ENCODE measurements at places on chromosomes 3 and 15. TPM values are rescaled to one million over a fixed set of nuclear protein-coding genes. Genes with fewer than 3 reads are reported as not detected.

The TBC1D2B gene
- 47.9 TPM for total RNA-seq

The TRIM59 gene
- 30.0 TPM for total RNA-seq

DNA sequence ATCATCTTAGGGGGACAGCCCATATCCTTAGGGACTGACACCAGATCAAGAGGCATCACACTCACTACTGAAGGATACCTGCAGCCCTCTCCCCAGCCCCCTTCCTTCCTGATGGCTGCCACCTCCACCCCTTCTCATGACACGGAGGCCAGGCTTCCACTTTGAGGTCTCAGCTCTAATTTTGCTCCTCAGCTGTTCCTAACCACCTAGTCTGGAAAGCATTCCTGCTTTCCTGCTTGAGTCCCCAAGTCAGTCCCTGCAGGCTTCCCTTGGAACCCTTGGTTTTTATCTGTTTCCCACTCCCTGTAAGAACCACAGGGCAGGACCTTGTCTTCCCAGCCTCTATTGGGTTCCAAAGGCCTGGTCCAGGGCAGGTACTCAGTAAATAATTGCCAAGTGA is 3.2 kb downstream of the C3orf18 start:
- no peak for DNase-seq

- DNase-seq, result no peak
These were observed 793 bp upstream of the FANCD2 start for GRCh38 chr3:10025205-10026083.

- no peak for DNase-seq
These were observed 66.8 kb upstream of the PCSK6 start for GRCh38 chr15:101556273-101556672.
